HepG2 (cell line): ENCODE measurements at places on chromosomes 3 and 15. TPM values are rescaled to one million over a fixed set of nuclear protein-coding genes. Genes with fewer than 3 reads are reported as not detected.

Gene DUSP7
- polyA plus RNA-seq: 8.7 and 8.8 TPM in 2 replicates

Gene DGKG
- 3.1 and 3.8 TPM in 2 replicates for polyA plus RNA-seq

Gene CEMIP
- 14.2 and 28.5 TPM in 2 replicates for polyA plus RNA-seq

Gene SLC22A14
- polyA plus RNA-seq: 0.03 TPM in 1 of 2 replicates, not detected in the other

Gene CTXN2
- 0.03 TPM in 1 of 2 replicates, not detected in the other for polyA plus RNA-seq

Gene EPHB3
- 0.01 TPM in 2 replicates for polyA plus RNA-seq

Gene TSPAN3
- polyA plus RNA-seq: 155 and 167 TPM in 2 replicates

Gene CD96
- polyA plus RNA-seq: 0.01 TPM in 1 of 2 replicates, not detected in the other

Gene GOLGA6L4
- 1.6 and 2.0 TPM in 2 replicates for polyA plus RNA-seq

Gene GPR171
- polyA plus RNA-seq: not detected in 2 replicates
